Stimulated activated CD8-positive, alpha-beta memory T cell treated with anti-CD3 and anti-CD28 coated beads, Interleukin-4, amount 100 ng/mL, for 4 hours (primary cell): ENCODE measurements at places on chromosomes 5 and 9.

DNA sequence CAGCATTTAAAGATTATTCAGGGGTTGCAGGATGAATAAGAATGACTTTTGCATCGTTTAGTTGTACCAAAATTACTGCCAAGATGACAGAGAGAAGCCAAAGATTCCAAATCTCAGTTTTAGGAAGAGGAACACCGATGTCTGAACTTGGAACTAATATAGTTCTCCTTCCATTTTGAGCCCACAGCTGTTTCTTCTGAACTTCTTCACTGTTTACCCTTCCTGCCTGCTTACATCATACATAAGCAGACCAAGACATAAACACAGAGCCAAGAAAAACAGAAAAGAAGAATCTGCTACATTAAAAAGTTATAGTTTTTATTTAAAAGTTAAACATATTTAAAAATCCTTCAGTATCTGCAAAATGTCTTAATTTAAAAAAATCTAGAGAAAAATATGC, 146.9 kb upstream of the RAPGEF1 start:
- no peak for DNase-seq

GRCh38 chr9:7150153-7150890, 392.5 kb downstream of the KDM4C start:
- no peak for DNase-seq

DNA sequence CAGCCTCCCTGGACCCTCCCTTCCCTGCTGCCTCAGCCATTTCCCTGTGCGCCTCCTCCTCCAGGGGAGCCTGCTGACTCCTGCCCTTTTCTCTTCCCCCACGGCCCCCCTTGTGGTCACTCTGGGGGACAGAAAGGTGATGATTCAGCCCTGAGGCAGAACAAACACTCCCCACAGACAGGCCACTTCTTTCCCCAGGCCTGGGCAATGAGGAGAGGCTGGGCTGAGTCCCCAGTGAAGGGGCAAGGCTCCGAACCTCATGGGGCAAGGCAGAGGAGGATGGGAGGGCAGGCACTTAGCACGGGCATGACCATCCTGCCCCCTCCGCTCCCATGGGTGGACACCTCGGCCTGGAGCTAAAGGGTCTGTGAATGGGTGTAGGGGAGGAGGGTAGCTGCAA, 21.0 kb downstream of the CSF1R start:
- DNase-seq = no peak

DNA sequence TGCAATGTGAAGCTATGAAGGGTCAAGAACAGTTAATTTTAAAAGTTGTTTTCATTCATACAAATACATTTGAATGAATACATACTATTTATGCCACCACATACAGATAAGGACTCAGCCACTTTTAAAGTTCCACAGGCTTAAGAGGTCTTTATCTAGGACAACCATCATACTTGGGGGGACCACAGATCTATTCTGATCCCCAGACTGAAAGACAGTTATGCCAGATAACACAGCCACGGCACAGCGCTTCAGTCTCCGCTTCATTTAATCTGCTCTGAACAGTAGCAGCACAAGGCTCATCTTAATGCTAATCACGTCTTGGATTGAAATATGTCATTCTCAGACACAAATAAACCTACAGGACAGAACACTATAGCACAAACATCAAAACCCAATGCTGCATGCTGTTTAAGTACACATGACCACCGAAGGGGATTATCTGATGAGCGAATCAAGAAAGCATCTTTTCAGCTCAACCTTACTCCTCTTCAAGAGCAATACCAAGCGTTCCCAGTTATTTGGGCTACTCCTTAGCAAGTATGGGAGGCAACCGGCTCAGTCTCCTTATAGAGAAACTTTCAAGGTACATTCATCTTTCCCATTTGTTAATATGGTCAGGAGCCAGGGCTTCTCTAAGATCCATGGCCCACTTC, 33.3 kb downstream of the PUM3 start:
- no peak for DNase-seq

DNA sequence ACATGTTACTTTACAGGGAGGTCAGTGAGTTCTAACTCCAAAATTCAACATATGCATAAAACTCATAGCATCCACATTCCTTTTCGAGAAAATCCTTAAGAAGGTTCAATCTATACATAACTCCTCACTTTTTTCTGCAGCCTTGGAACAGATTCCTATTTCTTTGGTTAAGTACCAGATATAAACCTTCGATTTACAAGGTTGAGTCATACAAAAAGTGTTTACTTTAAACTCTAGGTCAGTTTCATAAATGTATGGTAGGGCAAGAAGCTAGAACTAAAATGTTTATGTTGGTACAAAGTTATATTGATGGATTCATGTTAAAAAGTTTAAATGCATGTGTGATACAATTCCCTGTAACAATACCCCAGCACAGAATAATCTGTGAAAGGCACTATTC, 19.4 kb downstream of the CDKN2AIPNL start:
- no peak for DNase-seq

DNA sequence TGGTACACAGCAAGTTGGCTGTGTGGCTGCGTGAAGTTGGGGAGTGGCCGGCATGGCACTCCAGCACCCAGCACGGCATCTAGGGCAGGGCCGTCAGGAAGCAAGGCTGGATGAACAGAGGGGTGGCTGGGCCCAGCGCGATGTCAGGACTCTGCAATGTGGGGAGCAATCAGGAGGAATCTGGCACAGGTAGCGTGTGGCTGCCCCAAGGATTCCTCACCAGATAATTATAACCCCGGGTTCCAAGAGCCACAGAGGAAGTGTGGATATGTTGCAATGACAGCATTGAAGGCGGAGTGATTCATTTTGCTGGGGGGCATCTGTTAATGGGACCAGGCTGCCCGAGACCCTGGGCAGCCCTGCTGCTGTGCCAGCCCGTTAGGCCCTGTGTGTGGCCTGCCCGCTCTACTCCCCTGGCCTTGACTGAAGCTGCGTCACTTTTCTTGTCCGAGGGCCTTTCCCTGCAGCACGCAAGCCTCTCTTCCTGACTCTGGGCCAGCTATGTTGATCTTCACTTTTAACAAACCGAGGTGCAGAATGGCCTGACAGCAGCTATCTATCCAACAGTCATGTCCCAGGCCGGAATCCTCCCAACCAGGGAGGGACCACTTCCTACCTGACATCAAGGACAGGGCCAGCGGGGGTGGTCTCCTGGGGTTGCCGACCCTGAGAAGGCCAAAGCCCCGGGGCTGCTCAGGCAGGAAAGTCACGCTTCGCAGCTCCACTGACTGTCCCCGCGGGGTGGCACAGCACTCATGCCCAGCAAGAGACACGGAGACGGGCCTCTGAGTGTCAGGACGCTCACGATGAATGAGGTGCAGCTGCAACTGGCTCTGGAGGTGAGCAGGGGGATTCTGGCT, 118.0 kb upstream of the PHYKPL start:
- no peak for DNase-seq

DNA sequence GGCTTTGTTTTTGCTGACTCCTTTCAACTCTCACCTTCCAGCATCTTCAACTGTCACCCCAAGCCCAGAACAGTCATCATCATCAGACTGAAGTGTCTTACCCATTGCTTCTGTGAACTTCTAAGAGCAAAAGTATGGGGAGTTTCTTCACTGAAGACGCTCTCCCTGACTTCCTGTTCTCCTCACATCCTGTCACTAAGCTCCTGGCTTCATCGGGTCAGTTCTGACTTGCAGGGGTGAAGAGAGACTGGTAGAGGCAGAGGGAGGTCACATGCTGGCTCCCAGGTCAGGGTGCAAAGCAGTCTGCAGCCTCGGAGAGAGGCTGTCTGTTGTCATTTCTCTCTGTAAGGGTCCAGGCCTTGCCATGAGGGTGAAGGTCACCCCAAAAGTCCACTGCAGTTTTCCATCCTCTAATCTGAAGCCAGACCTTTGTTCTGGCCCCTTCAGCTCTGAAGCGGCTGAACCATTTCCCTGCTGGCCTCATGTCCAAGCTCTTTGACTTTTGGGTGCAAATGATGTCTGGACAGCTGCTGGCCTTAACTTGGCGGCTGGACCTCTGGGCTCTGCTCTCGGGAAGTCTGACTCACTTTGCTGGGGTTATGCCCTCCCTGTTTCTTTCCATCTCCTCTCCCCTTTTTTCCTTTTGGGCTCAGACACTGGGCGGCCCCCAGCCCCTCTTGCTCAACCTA, 305.0 kb downstream of the RAB3C start:
- no peak for DNase-seq

GRCh38 chr5:38968665-38969064, 105.5 kb downstream of the RICTOR start:
- no peak for DNase-seq

DNA sequence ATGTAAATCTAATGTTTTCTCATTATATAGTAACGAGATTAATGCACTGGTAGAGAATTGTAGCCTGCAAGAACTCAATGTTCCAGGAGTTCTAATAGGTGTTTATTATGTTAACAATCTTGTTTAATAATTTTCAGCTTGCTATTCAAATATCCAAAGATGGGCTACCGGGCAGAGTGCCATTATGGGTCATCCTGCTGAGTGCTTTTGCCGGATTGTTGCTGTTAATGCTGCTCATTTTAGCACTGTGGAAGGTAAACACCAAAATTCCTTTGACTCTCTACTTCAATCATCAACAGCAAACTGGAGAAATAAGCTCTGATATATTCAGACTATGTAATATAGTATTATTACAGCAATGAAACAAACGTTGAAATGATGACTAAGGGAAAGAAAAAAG, 41.9 kb upstream of the ITGA2 start:
- no peak for DNase-seq

- DNase-seq = no peak
Observed at GRCh38 chr5:52799358-52799982, 11.8 kb downstream of the ITGA1 start.

GRCh38 chr9:105507096-105507790, 50.7 kb upstream of the FKTN start:
- no peak for DNase-seq

GRCh38 chr5:13659391-13659790, 285.1 kb downstream of the DNAH5 start:
- no peak for DNase-seq

- DNase-seq = no peak
Observed at GRCh38 chr5:36664766-36665165, 58.4 kb downstream of the SLC1A3 start.

- DNase-seq = no peak
Observed at GRCh38 chr5:125829349-125829748, 593.9 kb upstream of the GRAMD2B start.

DNA sequence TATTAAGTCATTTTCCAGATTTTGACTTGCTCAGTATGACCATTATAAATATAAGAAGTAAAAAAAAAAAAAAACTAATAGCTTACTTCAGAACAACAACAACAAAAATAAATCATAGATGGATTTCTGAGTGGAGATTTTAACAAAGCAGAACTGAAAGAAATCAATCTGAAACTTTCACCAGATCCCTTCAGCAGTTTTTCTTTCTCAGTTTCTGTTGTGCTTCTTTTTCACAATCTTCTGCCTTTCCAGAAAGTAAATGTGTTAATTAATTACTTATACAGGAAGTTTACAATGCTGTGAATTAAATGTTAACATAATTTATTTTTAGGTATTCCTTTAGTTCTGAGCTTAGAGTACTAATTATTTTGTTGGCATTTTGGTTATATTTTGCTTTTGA, 73.5 kb downstream of the CHSY3 start:
- no peak for DNase-seq

GRCh38 chr5:180649297-180650039, at the start of gene FLT4:
Gene FLT4 (minus strand): TSS chr5:180649600. CDS start chr5:180649545, 55 bp downstream.
- no peak for DNase-seq

GRCh38 chr9:28832168-28832770, 1259.0 kb upstream of the C9orf72 start:
- DNase-seq = no peak

DNA sequence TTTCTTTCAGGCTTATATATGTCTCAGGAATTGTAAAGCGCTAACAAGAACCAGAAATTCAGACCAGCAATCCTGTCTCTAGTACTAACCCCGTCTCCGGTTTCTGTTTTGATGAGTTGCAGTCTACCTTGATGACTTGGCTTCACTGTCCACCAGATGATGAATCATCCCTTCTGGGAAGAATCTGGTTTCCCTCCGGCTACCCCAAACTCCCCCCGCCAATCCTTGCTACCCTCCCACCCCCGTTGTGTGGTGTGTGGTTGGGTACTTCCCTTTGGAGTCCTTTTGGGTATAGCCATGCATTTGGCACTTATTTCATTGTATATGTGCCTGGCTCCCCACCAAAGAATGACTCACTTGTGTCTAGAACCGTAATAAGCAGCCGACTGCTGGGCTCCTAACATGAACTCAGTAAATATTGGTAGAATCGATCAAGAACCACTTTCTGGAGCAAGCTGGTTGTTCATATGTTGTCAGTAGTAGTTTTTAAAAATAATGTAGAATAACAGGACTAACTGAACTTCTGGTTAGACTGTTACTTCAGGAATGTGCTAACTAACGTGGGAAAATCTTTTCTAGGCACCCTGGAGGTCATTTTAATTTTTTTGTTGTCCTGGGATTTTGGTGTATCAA, 8.3 kb upstream of the TGFBI start:
- no peak for DNase-seq

DNA sequence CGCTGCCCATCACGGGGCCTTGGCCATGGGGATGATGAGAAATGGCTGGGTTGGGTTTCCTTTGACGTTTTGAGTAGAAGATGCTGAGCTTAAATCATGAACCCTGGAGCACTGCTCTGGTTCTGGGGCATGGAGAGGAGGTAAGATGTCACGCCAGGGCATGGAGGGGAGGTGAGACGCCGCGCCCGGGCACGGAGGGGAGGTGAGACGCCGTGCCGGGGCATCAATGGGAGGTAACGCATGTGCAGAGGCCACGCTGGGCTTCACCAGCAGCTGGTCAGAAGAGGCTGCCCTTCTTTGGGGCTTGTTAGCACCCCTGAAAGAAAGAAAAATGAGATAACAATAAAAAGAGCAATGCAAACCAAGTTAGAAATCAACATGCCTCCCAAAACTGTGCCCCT, 322.5 kb upstream of the IRX4 start:
- no peak for DNase-seq

DNA sequence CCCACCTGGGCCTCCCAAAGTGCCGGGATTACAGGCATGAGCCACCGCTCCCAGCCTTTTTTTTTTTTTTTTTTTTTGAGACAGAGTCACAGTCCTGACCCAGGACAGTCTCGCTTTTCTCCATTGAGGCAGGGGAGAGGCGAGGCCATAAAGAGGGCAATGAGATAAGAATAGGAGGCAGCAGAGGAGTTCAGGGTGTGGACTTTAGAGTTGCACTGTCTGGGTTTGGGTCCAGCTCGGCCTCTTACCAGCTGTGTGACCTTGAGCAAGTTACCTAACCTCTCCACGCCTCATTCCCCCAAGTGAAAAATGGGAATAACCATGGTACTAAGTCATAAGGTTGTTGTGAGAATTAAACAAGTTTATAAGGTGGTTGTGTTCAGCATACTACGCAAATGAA, 24.6 kb upstream of the ANKH start:
- DNase-seq = no peak

GRCh38 chr5:132363431-132364112, 5.9 kb upstream of the SLC22A5 start:
- DNase-seq = no peak

DNA sequence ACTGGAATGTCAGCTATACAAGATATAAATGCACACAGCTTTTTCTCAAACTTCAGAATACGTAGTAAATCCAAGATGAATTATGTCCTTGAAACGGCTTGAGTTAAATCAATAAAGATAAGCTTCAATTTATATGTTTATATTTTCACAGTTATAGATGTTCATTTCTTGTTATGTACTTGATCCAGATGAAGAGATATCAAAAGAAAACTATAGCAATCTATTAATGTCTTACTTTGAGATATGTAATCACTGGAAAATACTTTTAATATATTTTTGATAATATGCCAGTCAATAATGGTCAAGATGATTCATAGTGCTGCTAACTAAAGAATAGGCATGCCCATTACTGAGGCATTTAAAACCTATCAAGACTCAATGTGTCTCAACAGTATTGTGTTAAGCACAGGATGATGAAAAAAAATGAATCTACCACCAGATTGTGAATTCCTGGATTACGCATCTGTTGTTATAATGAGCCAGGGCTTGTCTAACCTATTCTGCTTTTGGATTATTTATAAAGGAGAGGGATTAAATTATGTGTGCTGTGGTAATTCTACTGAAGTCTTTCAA, 372.6 kb upstream of the PRR16 start:
- DNase-seq = no peak
